ENCODE measurements at places on chromosomes 16 and 17.

- DNase-seq, result no peak
Observed at GRCh38 chr16:59665618-59666220, 931.6 kb upstream of the GOT2 start.

DNA sequence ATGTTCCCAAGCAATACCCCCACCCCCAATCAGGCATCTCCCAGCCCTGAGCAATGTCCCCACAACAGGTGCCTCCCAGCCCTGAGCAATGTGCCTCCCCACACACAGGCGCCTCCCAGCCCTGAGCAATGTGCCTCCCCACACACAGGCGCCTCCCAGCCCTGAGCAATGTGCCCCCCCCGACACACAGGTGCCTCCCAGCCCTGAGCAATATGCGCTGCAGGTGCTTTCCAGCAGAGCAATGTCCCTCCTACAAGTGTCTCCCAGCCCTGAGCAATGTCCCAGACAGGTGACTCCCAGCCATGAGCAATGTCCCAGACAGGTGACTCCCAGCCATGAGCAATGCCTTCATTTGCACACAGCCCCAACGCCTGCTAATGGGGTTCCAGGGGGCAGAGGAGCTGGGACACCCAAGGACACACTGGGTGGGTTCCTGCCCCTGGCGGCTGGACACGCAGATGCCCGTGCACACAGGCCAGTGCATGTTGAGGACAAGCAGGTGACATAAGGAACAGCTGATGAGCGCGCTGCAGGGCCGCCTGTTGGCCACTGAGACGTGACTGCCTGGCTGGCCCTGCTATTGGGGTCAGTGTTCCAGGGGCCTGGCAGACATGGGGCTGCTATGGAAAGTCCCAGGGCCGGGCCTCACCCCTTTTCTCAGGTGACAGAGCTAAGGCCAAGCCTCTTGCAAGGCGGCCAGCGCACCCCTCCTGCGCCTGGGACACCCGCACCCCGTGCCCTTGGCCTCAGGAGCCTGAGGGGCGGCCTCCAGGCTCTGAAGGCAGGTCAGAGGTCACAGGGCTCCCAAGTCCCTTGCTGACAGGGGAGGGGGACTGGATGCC is 26.9 kb upstream of the PABPN1L start:
- DNase-seq, result no peak

DNA sequence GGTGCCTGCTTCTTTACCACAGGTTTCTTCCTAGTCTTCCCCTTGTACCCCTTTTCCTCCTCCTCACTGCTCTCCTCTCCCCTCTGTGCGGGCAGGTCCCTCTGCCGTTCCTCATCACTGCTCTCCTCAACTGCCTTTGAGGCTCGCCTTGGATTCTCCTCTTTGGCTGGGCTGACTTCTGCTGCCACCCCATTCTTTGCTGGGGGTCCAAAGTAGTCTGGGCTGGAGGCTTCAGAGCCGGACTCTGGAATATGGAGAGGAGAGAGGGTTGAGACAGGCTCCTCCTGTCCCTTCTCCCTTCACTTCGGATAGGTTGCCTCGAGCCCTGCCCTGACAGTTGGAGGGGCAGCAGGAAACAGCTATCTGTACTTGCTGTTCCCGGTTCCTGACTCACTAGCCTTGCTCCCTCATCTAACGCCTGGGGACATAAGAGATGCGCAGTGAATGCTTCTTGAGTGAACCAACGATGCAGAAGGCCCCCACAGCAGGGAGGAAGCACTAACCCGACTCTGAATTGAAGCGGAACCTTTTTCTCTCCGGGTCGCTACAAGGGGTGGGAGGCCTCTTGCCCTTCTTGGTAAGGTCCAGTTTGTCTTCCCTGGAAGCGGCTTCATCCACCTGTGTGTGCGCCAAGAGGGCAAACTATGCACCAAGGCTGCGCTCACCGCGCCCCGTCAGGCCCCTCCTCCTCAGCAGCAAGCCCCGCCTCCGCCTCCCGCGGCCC is 655 bp downstream of the HIRIP3 start:
- no peak for DNase-seq

GRCh38 chr16:31010585-31011325 is at the start of gene STX1B:
Gene STX1B, minus strand, starts transcription at chr16:31010638. Its CDS starts 242 bp downstream, at chr16:31010396.
- peak; percentile 70 for DNase-seq

GRCh38 chr16:84408314-84408690 is 40.0 kb downstream of the ATP2C2 start:
- no peak for DNase-seq

- peak; percentile 89 for DNase-seq
Observed at GRCh38 chr16:23207485-23207884, 24.9 kb downstream of the SCNN1G start.

GRCh38 chr17:82400830-82401229 is 17.3 kb upstream of the HEXD start:
- no peak for DNase-seq

- DNase-seq, result no peak
Observed at GRCh38 chr16:64950262-64950661, 171.6 kb downstream of the CDH11 start.

GRCh38 chr16:52677501-52677900 is 130.6 kb upstream of the TOX3 start:
- no peak for DNase-seq

DNA sequence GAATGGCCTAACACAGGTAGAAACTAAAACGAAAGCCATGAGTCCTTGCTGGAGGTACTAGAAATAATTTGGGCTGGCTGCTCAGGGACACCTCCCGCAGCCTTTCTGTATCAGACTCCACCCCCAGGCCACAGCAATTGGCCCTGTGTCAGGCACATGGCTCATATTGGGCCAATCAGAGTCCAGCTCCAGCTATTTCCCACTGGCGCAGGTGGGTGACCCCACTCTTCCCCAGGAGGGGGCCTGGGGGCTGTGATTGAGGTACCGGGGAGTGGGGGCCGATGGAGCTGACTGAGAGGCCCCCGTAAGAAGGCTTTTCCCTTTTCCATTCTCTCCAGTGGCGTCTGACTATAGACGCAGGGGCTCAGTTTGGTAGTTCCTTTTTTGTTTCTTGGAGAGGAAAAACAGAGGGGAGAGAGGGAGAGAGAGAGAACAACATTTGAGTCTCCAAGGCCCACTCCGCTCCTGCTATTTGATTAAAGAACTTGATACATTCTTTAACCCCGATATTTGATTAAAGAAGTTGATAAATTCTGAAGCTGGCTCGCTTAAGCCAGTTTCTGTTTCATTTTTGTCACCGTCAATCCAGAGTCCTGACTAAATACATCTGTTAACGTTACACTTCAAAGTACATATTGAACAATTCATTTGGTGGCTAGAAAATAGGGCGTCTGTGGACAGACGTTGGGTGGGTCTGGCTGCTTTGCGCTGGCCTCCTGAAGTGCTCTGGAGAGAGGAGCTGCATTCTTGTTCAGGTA is 26.3 kb downstream of the FOXL1 start:
- DNase-seq, result no peak

- DNase-seq, result no peak
Observed at GRCh38 chr17:65523411-65523810, 38.0 kb downstream of the AXIN2 start.

DNA sequence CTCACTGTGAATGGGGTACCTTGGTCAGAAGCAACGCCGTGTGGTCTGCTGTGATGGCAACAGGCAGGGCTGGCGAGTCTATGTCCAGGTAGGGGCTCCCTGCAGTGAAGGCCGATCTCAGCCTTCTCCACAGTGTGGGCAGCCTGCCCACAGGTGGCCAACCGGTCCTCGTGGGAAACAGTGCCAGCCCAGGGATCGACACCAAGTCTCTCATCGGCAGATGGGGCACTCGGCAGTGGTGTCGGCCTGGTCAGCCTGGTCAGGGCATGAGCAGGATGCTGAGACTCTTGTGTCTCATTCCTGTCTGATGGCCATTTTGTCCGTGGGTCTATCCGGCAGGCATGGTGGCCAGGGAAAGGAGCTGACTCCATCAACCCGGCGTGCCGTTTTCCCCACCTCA is 92.2 kb downstream of the TNFRSF13B start:
- no peak for DNase-seq

DNA sequence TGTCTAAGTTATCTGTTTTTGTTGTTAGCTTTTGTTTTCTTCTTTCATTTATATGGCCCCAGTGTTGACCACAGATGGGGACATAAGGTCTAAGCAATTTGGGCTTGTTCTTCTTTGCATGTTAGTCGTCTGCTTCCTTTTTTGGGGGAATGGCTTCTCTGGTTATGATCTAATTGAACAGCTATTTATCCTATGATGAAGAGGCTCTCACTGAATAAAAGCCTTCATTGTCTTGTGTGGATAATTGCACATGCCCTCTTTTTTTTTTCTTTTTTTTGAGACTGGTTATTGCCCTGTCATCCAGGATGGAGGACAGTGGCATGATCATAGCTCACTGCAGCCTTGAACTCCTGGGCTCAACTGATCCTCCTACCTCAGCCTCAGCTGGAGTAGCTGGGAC is 13.7 kb downstream of the SMARCE1 start:
- DNase-seq, result no peak

GRCh38 chr16:68356919-68357286 is 46.1 kb downstream of the PRMT7 start:
- no peak for DNase-seq

DNA sequence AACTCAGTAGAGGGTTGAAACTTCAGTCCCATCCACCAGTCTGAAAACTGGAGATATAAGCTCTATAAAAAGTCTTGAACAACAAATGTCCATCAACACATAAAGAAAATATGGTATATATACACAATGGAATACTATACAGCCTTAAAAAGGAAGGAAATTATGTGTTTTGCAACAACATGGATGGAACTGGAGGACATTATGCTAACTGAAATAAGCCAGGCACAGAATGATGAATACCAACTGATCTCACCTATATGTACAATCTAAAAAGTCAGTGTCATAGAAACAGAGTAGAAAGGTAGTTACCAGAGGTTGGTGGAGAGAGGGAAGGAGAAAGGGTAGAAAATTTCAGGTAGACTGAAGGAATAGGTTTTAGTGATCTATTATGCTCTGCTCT is 438.1 kb downstream of the CA10 start:
- DNase-seq, result no peak

- DNase-seq, result no peak
Observed at GRCh38 chr16:47481698-47482374, 20.7 kb downstream of the PHKB start.

DNA sequence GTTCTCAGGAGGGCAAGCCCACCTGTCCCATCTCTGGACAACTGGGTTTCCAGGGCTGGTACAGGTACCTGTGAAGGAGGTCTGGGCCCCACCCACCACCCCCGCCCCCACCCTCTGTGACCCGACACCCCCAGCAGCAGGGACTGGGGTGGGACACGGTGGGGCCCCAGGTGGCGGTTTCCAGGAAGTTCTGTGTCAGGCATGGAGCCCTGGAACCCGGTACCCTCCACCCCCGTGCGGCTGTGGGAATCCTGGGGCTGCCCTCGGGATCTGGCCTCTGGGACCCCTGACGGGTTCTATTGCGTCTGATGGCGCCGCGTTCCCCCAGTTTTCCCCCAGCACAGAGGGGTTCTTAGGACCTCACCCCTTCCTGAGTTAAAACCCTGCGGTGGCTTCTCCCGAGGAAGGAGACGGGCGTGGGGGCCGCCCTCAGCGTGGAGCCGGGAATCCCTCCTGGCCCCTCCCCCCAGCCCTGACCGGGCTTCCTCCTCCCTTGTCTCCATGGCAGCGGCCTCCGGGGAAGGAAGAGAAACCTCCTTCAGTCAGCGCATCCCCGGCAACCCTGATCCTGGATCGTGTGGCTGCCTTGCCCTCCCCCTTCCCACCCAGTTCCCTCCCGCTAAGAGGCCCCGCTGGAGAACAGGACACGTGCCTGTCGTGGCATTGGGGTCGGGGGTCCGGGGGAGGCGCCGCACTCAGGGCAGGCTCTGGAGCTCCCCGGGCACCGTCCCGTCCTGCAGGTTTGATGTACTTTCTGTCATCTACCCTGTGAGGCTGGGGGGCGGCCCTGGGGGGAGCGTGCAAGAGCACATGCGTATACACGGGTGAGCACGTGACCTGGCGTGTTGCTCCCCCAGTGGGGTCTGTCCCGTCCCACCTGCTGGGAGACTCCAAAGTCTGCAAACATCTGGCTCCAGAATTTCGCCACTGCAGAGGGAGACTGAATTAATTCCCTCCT is 30.3 kb downstream of the CACNA1H start:
- no peak for DNase-seq

- no peak for DNase-seq
Observed at GRCh38 chr16:64251742-64252141, 870.1 kb downstream of the CDH11 start.

DNA sequence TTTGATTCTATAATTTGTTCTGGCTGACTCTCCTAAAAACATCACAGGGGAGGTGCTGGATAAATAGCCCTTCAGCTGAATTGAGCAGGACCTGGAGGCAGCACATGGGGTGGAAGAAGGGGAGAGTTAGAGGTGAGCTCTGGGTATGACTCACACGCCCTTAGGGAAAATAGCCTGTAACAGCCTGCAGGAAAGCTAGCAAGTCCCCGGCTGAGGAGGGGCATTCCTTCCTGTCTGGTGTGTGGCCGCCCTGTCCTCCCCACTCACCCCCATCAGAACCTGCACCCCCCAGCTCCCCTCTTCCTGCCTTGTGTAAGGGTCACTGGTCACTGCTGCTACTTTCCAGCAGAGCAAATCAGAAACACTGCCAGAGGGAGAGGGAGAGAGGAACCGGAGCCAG is 187.4 kb downstream of the C16orf95 start:
- no peak for DNase-seq

GRCh38 chr16:2698965-2699750 is 16.8 kb downstream of the KCTD5 start:
- no peak for DNase-seq

DNA sequence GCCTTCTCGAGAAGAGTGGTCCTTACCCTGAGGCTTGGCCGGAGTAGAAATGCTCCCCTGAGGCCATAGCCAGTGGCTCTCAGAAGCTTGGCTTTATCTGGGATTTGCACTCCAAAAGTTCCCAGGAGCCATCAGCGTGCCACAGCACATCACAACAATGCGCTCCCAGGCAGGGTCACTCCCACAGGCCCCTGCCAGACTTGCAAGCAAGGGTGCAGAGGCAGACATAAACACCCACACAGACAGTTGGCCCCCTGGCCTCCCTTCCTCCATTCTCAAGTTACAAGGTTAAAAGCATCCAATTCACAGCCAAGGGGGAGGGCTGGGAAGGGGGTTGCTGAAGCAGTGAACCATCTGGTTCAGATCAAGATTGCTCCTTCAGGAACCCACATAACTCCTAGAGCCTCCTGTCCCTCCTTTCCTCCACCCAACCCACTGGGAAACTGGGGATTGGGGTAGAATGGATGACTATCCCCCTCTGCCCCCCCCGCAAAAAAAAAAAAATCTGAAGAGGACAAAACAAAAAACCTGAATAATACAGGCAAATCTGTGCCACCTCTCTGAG is 1.8 kb downstream of the ST3GAL2 start:
- DNase-seq, result no peak

GRCh38 chr17:40597156-40597555 is 31.9 kb upstream of the CCR7 start:
- no peak for DNase-seq

All from NCI-H1092 (cell line).